NCI-H460 (cell line): ENCODE measurements at places on chromosomes 4 and X. TPM values are rescaled to one million over a fixed set of nuclear protein-coding genes. Genes with fewer than 3 reads are reported as not detected.
A peak's percentile ranks its signal among the peaks of the same experiment; 100 is the strongest.

The FGA gene
- not detected in 2 replicates for total RNA-seq

The MAGEA2 gene
- not detected in 2 replicates for total RNA-seq

The MAMLD1 gene
- total RNA-seq = 0.72 and 0.74 TPM in 2 replicates

The CSAG1 gene
- not detected in 2 replicates for total RNA-seq

The PARM1 gene
- total RNA-seq = 0.52 and 0.54 TPM in 2 replicates

The COX7B2 gene
- total RNA-seq = not detected in 2 replicates

The RAB39B gene
- total RNA-seq = 47.7 TPM in 2 replicates

The LGI2 gene
- not detected in 2 replicates for total RNA-seq

DNA sequence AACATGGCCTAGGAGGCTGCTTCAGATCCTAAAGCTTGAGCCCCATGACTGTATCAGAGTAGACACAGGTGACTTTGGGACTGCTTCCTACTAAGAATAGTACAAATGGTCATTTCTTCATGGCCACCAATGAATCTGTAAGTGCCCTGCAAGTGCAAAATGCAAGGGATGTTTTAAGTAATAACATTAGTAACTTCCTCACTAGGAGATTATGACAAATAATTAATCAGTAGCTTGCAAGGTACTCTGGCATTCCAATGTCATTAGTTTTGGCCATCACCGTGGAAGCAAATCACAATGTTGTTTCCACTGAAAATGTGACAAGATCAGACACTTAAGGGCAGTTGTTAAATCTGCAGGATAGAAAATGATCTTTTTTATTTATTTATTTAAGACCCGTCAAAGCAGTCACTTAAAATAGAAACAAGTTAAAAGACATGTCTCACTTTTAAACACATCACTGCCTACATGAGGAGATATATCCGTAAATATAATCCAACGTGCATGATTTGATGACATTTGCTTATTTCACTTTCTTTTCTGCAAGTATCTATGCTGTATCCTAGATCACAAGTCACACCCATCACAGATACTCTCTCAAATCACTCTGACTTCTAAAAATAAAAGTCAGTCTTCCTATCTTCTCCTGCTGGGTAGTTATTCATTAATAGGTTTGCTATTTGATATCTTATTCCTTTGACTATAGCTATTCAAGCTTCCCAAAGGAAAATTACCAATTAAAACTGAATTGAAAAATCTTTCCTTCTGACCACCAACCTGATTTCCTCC is 400.6 kb downstream of the IL15 start:
- DNase-seq = no peak

DNA sequence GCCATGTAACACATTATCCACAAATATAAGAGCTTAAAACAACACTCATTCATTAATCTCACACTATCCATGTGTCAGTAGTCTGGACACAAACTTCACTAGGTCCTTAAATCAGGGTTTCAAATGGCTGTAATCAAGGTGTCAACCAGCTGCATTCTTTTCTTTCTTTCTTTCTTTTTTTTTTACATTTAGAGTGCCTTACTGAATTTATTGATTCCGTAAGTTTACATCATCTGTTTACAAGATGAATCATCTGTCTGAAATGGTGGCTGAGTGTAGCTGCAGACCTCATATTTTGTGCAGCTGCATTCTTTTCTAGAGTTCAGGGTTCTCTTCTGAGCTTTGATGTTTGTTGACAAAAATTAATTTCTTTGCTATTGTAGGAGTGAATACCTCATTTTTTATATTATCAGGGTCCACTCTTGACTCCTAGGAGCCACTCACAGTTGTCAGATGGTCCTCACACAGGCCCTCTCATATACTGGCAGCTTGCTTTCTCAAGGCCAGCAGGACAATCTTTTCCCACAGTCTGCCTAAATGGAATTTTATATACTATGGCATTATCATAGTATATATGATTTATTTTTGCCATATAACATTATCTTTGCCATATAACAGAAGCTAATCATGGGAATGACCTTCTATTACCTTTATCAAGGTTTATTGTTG is 37.8 kb downstream of the SPOCK3 start:
- no peak for DNase-seq

DNA sequence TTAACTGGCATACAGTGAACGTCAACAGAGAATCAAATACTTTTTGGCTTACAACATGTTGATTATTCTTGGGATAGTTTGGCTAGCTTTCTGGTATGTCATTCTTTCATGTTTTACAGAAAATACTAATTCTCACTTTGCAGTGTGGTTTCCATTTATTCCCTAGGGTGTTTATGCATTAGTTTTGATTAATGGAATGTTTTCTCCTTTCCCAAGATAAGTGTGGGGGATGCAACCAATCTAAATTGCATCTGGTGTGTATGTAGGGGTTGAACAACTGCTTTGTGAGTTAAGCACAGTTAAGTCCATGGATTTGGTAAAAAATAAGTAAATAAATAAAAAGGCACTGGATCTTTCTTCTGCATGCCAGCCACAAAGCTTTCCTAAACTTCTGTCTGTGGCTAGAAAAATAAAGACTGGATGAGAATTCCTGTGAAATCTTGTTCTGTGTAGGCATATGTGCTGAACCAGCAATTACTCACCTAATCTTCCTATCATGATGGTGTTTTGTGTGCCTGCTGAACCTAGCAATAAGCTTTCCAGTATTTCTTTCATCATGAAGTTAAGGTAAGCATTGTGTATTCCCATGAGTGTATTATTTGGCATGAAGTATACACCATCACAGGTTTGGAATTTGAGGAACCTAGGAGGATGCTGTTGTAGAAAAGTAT is 50.6 kb upstream of the TENM3 start:
- no peak for DNase-seq

DNA sequence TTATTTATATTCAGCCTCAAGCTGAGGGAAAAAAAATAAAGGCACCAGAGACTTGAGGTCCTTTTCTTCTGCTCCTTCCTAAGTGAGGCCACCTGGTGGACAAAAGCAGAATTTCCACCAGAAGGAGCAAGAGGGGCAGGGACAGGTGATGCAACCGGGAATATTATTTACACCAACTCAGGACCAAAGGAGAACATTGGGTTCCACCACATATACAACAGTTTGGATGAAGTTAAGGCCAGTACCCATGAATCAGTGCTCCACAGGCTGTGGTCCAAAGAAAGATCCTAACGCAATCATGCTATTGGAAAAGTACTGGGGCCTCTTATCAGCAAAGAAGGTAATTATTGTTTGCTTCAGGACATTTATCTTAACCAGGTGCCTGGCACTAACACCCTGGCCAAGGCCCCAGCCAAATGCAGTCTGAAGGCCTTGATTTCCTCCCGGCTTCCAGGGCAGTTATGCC is 57.4 kb downstream of the TSC22D3 start:
- DNase-seq = peak; percentile 89

- no peak for DNase-seq
Observed at GRCh38 chr4:7708981-7709380, 230.7 kb downstream of the AFAP1 start.

- DNase-seq = no peak
Observed at GRCh38 chr4:61740886-61741285, 540.8 kb downstream of the ADGRL3 start.

- DNase-seq = peak; percentile 73
Observed at GRCh38 chr4:184265546-184266351, 48.1 kb upstream of the ENPP6 start.

- no peak for DNase-seq
Observed at GRCh38 chrX:69262036-69262936, 97.0 kb upstream of the PJA1 start.

GRCh38 chr4:48187813-48188212 is 53.8 kb upstream of the TXK start:
- DNase-seq = no peak

- DNase-seq = no peak
Observed at GRCh38 chrX:56853436-56853835, 124.4 kb downstream of the NBDY start.

- no peak for DNase-seq
Observed at GRCh38 chr4:180636696-180637404, 1606.4 kb upstream of the TENM3 start.

DNA sequence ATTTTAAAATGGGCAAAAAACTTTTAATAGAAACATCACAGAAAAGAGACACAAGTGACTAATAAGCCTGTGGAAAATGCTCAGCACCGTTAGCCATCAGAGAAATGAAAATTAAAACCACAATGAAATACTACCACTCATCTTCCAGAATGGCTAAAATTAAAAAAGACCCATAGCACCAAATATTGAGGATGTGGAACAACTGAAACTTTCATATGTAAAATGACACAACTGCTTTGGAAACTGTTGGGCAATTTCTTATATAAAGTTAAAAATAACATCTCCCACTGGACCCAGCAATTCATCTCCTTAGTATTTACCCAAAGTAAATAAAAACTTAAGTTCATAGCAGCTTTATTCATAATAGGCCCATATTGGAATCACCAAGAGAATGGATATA is 94.2 kb downstream of the TENM3 start:
- no peak for DNase-seq

DNA sequence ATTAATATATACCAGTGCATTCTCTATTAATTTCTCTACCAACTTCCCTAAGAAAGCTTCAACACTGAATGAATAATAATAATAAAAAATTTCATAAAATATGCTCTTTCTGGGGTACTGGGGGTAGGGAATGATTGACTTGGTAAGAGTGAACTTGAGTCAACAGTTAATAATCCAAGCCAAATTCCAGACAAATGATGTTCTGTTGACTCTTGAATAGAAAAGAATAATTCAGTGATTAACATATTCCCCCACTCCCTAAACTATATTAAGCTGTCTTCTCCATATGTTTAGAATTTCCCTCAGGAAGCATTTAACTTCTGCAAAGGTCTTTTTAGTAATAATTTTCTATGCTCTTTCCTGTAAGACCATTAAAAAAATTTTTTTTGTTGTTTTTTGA is 12.3 kb downstream of the PGRMC2 start:
- no peak for DNase-seq

DNA sequence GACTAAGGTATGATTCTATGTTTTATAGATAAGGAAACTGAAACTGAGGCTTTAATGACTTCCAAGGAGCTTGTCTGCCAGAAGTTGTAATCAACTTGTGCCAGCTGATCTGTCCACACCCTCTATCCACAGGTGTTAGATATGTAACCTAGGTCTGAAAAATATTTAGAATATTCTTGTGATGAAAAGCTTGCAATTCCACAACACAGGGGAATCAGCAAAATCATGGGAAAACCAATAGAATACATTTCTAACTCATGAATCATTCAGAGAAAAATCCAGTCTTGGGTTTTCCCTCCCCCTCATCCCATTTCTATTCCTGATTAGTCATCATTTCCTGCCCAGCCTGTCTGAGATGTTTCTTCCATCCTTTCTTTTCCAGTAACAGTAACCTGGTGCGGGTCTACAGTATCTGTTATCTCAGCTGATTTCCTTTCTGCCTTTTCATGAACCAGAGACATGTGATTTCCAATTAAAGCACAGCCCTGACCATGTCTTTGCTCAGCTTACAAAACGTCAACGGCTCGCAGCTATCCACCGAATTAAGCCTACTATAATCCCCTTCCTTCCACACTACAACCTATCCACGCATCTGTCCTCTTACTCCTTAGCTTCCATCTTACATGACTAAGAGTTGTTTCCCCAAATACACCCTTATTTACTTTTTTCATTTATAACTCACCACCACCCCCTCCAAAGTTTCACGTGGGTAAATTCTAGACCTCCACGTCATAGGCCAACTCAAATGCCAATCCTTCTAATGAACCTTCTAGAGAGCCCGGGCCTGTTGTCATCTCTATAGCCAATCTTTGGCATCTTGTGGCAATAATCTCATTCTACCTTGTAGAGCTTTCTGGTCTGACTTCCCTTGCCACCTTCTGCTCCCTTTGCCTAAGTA is 961 bp upstream of the NOCT start:
- peak; percentile 76 for DNase-seq

DNA sequence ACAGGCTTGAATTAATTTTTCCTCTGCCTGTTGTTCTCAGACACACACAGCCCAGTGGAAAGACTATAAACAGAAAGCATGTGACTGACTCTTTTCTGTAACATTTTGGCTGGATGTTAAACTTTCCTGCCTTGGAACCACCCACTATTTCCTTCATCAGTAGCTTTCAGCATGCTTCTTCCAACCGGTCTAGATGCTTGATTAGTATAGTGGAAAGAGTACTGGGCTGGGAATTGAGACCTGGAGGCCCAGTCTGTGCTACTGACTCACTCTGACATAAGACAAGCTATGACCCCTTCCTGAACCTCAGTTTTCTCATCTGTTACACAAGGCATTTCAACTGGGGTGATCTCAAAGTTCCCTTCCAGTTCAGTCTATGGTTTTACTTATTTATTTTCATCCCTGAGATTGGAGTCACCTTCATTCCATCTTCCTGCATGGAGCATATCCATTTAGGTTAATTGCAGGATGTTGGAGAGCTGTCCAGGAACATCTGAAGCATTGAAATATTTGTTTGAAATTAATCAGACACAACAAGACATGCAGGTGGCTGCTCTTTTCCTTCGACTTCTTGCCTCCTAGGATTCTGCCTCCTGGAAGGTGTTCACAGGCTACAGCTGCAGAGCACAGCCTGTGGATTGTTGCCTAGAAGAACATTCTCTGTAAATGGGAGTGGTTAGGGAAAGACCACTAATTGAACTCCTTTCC is 173.4 kb downstream of the RTL9 start:
- DNase-seq = no peak

DNA sequence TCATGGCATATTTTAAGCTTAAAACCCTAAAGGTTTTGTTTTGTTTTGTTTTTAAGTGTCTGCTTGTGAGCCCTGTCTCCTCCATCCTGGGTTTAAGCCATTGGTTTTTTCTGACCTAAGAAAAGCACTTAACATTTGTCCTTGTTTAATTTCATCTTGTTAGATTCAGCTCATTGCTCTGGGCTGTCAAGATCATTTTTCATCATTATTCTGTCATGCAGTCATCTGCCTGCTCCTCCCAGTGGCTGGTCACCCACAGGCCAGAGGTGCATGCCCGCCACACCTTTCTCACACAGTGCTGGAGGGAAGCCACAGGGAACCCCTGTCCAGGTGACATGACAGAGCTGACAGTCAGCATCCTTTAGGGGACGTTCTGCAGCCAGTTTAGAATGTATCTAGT is 11.7 kb upstream of the REELD1 start:
- DNase-seq = no peak

GRCh38 chr4:141346144-141346543 is 125.4 kb downstream of the ZNF330 start:
- DNase-seq = peak; percentile 41

DNA sequence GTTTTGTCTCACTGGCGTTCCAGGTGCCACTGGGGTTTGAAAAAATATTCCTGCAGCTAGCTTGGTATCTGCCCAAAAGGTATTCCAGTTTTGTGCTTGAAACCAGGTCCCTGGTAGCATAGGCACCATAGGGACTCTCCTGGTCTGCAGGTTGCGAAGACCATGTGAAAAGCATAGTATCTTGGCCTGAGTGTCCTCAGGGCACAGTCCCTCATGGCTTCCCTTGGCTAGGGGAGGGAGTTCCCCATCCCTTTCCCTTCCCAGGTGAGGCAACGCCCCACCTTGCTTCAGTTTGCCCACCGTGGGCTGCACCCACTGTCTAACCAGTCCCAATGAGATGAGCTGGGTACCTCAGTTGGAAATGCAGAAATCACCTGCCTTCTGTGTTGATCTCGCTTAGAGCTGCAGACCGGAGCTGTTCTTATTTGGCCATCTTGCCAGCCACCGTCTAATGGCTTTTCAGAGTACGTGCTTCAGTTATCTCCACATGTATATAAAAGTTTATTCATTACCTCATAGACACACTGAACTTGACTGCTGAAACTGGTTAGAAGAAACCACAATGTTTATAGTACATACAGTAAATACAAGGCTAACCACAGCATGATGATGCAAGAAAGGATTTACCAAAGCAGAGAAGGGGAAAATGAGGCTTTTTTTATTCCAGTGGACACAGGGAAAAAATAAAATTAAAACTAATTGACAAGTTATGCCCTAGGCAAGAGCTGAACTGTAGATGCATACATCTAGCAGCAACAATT is 10.6 kb downstream of the PBDC1 start:
- no peak for DNase-seq
